ENCODE measurements at places on chromosomes 7 and 10.

GRCh38 chr7:139648941-139649425 lies 125.5 kb downstream of the CLEC2L start:
- DNase-seq = no peak

GRCh38 chr7:143512488-143513340 lies 35.0 kb downstream of the TAS2R41 start:
- no peak for DNase-seq

DNA sequence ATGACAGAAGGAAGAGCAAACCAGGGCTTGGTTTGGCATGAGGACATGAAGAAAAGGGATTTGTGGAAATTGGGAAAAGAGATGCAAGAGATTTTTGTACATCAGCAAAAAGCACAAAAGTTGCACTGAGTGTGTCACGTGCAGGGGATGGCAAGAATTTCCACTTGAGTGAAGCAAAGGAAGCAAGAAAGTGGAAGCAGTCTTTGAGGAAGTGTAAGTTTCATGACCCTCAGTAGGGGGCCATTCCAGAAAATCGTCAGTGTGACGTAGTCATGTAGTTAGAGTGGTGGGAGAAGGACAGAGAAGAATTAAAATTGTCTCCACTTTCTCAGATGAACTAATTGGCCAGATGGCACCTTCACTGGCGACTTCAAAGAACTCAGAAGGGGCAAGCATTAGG lies 123.3 kb upstream of the FZD1 start:
- DNase-seq = no peak

DNA sequence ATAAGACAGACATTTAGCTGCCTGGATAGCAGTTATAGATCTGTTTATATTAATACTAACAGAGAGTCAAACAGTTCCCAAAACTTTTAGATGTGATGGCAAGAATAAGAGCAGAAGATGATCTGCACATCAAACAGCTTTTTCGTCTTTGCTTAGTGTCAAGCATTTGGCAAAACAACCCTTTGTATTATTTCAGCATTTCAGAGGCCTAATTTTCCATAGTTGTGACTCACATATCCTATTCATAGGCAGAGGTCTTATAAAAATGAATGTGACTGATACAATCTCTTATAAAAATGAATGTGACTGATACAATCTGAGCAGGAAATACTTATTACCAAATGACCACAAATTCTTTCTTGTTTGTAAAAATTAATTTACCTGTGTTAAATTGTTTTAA lies 71.2 kb downstream of the LRRTM3 start:
- DNase-seq = no peak

DNA sequence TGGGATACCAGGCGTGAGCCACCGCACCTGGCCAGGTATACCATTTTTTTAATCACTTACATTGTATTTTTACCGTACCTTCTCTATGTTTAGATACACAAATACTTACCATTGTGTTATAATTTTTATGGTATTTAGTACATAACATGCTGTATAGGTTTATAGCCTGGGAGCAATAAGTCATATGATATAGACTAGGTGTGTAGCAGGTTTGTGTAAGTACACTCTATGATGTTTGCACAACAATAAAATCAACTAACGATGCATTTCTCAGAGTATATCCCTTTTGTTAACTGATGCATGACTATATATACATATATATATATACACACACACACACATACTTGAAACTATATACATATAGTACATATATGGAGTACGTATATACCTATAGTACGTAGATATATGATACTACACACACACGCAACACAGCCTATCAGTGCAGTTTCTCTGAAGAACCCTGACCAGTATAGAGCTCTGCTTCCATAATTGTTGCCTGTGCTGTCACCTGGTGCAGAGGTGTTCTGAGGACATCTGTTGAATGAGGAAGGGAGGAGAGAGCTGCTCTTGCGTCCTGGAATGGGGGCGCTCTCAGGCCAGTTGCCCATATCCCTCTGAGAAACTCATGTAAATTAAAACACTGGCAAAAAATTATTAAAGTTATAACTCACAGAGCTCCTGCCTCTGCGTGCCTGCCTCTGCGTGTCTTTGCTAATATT lies 315.3 kb downstream of the FGFR2 start:
- no peak for DNase-seq

- no peak for DNase-seq
Observed at GRCh38 chr10:74598891-74599566, 227.4 kb upstream of the KAT6B start.

- no peak for DNase-seq
Observed at GRCh38 chr7:102082693-102083368, 203.8 kb upstream of the SH2B2 start.
